ENCODE measurements at places on chromosomes 6 and 20.

DNA sequence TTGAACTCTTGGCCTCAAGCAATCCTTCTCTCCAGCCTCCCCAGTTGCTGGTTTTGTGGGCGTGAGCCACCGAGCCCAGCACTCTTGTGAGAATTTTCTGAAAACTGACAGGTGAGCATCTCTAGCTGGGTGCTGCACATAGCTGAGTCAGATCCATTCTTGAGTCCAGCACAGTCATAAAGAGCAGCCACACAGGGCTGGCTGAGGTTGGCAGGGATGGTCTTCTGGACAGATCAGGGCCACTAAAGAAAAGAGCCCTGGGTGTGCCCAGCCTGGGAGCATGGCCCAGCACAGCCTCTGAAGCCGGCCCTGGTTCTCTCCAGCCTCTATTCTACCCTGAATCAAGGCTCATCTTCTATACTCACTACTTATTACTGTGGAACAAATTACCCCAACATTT is 11.5 kb downstream of the DLGAP4 start:
- no peak for DNase-seq

GRCh38 chr6:139539852-139540251 is 165.4 kb upstream of the CITED2 start:
- no peak for DNase-seq

GRCh38 chr6:125066140-125066539 is 87.4 kb upstream of the TPD52L1 start:
- DNase-seq: no peak

DNA sequence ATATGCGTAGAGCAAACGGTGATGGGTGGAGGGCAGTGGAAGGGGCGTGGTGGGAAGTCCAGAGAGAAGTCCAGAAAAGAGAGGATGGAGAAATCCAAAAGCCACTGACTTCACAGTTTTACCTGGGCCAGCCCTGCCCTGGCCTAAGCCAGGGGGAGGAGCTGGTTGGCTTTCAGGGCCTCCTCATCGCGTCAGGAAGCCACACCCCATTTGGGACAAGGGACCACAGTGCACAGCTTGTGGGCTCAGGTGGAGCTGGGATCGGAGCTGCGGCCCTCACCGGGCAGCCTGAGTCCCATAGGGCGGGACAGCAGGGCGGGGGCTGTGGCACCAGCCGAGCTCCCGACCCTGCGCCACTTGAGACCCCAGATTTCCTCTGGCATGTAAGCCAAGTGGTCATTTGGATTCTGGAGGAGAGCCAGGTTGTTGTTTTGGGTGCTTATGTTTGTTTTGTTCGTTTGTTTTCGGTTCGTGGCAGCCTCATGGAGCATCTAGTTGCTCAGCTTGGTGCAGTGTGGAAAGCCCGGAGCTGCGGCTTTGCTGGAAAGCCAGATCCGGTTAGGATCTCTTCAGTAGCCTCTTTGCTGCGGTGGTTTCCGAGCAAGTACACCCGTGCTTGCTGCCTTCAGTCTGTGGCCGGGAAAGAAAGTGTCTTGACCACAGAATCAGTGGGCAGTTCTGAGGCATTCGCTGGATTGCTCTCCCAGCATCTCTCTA is 42.2 kb downstream of the RIOK1 start:
- no peak for DNase-seq

- no peak for DNase-seq
Measured at GRCh38 chr20:1720845-1721475, 63.4 kb upstream of the SIRPG start.

DNA sequence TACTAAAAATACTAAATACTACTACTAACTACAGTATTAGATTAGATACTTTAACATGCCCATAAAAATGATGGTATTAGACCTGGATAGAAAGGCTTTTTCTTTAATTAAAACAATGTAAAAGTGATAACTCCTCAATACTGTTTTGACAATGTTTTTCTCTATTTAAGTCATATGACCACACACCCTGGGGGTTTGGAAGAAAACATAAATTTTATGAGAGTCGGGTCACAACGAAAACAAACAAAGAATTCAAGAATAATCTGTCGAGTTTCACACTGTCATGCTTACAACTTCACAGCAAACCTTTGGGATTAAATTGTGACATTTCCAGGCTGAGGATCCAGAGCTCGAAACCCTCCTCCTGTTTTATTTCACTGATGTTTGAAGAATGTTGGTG is 107.4 kb upstream of the SOX4 start:
- no peak for DNase-seq
